ENCODE measurements at places on chromosomes 3 and 15.

DNA sequence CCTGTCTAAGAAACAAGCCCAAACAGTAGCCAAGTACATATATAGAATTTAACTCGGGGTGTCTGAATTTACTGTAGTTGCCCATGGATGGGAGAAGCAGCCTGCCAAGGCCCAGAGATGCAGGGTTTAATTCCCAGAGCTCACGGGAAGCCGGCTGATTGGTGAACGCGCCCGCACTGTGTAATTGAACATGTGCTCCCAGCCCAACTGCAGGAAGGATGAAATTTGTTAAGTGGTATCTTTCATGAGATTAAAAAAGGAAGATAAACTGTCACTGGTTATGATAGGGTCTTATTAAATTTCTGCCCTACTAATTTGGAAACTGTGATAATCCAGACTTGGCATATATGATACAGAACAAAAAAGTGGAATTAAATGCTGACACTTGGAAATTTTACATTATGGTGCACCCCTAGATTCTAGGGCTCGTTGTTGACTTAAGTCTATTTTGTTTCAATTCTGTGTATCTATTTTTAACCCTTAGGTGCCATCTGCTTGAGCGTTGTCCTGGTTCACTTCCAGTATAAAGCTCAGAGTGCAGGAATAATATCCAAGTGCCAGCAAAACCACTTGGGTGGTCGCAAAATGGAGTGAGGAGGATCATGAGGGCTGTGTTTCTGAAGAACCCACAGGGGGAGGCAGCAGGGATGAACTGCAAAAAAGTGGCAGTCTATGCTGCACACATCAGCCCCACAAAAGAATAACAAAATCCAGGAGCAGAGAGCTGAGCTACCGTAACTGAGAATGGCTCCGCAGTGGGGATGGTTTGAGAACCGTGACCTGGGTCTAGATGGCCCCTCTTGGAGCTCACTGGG, 13.8 kb upstream of the TMC3 start:
- DNase-seq, result no peak

DNA sequence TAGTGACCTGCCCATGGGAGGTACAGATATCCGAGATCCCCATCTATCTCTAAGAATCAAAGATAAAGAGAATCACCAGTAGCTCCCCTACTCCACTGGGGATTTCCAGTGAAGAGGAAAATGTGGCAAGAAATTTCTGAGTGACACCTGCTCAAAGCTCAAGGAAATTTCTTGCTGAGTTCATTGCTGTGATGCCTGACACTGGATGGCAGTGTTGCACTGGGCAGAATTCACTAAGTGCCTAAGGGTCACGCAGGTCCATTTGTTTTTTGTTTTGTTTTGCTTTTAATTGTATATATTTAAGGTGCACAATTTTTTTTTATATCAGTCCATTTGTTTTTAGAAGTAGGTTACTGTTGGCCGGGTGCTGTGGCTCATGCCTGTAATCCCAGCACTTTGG, 109.5 kb upstream of the KCNAB1 start:
- DNase-seq, result peak; percentile 4

GRCh38 chr3:14680115-14680514, 5.2 kb downstream of the C3orf20 start:
- no peak for DNase-seq

DNA sequence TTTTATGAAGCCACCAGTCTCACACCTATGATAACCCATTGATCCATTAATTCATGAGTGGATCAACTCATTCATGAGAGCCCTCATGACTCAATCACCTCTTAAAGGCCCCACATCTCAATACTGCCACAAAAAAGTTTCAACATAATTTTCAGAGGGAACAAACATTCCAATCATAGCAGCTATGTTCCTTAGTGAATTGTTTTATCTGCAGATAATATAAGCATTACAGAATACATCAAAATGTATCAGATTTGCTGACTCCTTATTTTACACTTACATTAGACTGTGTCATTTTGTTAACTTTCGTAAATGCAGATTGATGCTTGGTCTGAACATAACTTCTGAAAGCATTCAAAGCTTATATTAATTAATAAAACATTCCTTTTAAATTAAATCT, 155.3 kb upstream of the MBNL1 start:
- DNase-seq, result no peak

DNA sequence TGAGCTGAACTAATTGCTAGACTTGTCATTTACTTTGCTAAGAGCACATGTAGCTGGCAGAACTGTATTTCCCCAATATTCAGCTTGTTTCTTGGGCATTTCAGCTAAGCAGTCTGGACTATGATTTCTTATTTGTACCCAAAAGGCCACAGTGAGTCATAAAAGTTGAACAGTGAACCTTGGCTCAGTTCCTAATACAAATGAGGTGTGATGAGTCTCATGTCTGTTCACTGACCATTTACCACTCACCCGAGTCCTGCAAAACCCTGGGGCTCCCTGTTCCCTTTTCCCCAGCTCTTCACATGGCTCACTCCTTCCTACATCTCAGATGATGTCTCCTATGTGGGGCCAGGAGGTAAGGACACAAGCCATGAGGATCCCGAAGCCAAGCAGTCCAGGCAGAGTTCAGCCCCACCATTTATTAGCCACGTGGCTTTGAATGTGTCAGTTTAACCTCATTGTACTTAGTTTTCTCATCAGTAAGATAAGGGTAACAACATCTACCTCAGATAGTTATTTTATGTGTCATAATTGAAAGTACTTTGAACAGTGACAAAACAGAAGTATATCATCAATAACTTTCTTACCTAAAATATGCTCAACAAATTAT, 239.3 kb downstream of the IL5RA start:
- no peak for DNase-seq

DNA sequence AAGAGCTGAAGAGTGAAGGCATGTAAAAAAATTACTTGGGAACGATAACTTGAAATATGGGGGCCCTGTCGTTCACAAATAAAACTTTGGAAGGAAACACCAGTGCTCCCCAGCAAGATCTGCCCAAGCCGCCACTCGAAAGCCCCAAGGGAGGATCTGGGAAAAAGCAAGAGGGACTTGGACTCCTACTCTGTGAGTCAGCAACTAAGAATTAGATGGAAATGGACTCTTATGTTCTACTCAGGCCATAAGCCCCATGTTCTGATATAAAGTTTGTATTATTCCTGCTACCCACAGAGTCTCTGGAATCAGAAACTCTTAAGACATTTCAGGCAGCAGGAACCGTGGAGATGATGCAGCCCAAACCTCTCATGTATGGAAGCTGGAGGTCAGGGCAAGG, 75.7 kb downstream of the ITGB5 start:
- no peak for DNase-seq

DNA sequence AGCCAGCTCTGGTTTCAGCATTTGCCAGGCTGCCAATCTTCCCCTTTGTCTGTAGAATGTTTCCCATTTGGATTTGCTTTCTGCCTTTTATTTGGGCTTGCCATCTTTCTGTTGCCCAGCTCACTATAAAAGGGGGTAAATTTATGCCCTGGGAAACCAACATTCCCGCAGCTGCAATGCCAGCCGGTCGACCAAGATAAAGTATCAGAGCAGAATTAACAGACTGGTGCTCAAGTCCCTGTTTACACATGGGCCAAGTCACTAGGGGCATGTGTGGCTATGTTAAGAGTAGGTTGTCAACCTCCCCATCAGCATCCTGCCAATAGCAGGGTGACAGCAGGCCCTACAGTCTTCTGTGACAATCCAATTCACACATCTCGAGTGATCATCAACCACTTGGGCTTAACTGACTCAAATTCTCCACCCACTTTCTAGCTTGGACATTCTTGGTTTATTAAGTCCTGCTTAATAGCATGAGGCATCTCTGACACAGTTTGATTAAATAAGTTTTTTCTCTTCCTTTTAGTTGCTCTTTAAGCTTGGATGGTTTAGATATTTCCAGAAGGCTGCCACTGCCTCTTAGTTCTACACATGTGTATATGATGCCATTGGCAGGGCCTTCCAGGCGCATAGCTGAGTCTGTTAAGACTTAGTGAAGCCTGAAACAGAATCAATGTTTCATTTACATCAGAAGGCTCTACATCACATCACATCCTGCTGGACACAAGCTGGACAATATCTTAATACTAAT, 24.1 kb upstream of the VEPH1 start:
- no peak for DNase-seq

- DNase-seq, result no peak
Measured at GRCh38 chr15:91790836-91791235, 62.7 kb upstream of the SLCO3A1 start.

DNA sequence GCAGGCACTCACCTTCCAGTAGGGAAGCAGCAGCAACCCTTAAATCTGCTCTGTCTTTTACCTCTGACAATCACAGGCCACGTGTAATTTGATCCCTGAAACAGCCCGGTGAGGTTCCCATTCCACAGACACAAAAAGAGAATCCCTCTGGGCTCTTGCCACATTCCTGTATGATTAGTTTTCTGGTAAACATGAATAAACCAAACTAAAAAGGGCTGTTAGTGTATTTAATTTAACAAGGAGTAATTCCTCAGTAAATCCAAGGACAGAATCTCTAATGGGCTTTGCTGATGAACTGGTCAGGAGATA, 186.9 kb downstream of the FAM43A start:
- DNase-seq, result no peak

DNA sequence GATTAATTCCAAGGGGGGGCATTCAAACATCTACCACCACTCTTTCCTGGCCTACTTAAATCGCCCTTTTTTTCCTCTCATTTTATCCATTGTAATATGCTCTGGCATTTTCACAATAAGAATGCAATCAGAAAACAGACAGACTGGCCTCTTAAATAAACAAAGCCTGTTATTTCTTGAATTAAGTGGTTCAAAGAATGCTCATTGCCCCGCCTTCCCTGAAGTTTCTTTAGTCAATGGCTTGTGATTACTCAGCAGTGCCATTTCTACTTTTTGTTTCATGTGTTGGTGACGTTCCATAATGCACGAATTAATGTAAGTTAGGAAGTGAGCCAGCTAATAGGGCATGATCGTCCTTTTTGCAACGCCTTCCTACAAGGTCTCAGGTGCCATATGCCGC, 68.0 kb downstream of the FBN1 start:
- DNase-seq, result no peak

DNA sequence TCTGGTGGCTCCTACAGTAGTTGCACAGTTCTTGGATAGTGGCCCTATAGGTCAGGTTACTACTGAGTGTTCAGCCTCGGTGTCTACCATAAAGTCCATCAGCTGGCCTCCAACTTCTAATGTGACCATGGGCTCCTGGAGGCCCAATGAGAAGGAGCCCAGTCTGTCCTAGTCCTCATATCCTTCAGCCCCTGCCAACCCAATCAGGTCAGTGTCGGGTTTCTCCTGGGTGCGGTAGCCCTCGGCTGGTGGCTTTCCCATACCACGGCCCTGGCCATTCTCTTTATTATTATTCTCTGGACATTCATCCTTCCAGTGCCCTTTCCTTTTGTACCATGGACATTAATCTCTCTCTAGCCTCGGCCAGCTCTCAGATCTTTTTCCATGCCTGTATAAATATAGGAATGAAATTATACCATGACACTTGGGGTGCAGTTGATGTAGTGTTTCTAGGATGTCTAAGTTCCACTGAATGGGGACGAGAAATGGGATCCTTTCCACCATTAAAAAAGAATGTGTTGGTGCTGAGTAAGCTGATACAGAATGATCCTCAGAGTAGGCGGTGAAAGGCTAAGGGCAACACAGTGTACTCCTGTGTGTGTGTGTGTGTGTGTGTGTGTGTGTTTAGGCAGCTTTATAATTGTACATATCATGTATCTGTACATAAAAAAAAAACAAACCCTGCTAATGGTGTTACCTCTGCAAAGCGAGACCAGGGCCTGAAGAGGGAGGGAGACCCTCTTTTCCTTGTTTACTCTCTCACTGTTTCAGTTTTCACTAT, 19.3 kb upstream of the NOX5 start:
- no peak for DNase-seq

DNA sequence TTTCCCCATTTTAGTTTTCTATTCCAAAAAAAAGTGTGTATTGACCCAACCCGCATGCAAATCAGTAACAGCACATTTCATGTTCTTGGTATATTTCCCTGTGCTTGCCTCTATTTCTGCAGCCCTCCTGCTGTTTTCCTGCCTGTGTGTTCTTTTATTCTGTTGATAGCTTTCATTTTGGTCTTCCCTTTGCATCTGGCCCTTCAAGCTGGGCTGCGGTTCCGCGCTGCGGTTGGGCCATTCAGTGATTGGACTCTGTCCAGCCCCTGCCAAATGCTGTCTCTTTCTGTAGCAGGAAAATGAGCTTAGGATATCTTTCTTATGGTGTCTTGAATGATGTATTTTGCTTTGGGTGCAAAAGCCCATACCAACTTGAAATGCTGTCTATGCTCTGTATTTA, 49.9 kb downstream of the ZNF621 start:
- DNase-seq, result no peak

GRCh38 chr3:11596387-11596786, 47.3 kb downstream of the VGLL4 start:
- DNase-seq, result no peak

DNA sequence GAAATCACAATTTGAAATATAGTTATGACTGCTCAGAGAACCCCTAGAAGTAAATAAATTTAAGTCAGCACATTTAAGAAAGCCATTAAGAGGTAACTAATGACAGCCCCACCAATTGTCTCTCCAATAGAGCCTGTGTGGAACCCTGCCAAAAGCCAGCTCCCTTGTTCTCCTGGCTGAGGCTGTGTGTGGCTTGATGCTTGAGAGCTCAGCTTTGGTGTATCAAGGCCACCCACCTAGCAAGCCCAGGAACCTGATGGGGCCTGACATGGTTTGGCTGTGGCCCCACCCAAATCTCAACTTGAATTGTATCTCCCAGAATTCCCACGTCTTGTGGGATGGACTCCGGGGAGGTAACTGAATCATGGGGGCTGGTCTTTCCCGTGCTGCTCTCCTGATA, 106.9 kb downstream of the LRRN1 start:
- DNase-seq, result no peak

DNA sequence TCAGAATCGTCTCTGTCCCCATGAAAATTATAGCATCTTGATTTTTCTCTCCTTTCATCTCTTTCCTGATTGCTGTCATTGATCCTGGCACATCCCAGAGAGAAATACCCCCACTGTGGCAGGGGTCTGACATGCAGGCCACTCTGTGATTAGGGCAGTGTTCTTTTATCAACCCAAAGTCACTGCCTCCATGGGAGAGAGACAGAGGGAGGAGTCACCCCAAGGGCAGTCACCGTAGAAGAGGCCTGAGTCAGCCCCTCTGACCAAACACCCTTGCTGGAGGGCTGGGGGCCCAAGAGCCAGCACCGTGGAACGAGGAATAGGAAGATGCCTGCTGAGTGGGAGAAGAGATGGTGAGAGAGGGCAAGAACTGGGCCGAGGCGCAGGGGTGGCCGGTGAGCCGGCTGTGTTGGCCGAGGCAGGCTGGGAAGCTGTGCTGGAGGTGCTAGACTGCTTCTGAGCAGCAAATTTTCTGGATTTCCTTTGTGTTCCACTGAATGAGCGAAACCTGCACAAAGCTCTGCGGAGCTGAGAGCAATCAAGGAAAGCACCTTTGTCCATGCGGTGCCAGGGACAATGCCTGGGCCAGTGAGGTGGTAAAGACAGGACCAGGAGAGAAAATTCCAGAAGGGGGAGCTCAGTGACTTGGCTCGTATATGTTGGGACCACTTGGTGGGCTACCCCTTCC, 103.8 kb downstream of the ADCY5 start:
- DNase-seq, result no peak

Measured in hypothalamus (tissue), 51 donors.